ENCODE measurements at places on chromosomes 7 and 10. TPM values are rescaled to one million over a fixed set of nuclear protein-coding genes. Genes with fewer than 3 reads are reported as not detected.

DNA sequence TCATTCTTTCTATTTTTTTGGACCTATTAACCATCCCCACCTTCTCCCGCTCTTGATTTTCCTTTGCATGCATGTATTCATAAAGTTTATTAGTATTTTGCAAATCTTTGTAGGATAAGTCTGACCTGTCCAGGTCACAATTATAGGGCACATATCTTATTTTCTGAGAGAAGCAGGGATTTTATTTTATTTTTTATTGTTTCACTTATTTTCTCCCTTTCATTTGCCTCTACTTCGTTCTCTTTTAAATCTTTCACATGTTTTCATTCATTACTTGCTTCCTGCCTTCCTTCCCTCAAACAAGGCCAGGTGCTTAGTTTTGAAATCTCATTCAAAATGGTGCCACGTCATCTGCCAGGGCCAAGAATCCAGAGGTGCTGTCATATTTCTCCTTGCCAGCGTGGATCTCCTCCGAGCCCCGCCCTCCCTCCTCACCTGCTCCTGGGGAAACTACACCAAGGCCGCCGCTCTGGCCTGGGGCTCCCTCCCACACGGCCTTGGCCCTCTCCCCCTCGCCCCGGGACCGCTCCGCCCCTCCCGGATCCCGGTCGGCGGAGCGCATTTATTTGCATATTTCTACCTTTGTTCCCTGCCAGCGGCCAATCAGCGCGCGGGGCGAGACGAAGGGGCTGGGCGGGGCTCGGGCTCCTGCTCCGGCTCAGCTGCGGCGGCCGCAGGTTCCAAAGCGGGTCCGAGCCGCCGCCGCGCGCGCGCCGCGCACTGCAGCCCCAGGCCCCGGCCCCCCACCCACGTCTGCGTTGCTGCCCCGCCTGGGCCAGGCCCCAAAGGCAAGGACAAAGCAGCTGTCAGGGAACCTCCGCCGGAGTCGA is at the start of gene TSPAN13:
Gene TSPAN13, plus strand, starts transcription at position 654 of the 830 bp plus-strand sequence. CDS start 213 bp downstream, outside the sequence.
- peak; percentile 80 for DNase-seq
- no peaks in the 10 kb centered on the region for H3K36me3 ChIP-seq
- peaks cover 9% of the 10 kb centered on the region for H3K4me1 ChIP-seq
- H3K27ac ChIP-seq, result no peak within 1 kb of the TSS
- H3K4me3 ChIP-seq, result peak within 1 kb of the TSS; percentile 78

- no peak overlapping the region for H3K4me3 ChIP-seq
- no peak overlapping the region for H3K27ac ChIP-seq
- DNase-seq, result no peak
- peaks cover 14% of the 10 kb centered on the region for H3K4me1 ChIP-seq
Measured at GRCh38 chr7:7771452-7771851, 53.0 kb upstream of the RPA3 start.

DNA sequence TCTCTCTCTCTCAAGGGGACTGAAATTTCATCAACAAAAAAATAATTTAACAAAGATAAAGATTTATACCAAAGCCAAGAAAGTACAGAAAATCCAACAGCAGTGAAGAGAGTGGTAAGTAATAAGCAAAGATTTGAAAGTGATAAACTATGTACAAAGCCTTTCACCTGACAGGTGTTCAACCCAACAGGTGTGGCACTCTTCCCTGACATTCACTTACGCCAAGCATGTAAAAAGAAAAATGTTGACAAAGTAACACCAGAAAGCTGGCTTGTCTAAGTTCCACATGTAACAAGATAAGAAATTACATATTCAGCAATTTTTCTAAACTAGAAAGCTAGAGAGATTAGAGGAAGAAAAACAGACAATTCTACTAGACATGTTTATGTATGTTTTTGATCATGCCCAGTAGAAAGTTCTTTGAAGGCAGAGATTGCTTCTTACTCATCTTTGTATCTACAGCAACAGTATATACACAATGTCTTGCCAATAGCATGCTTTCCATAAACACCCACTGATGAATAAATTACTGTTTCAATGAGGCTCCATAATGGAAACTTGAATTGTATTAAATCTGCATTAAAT is 468.5 kb downstream of the PARD3 start:
- no peak overlapping the region for H3K4me3 ChIP-seq
- no peaks in the 10 kb centered on the region for H3K4me1 ChIP-seq
- H3K27ac ChIP-seq, result no peak overlapping the region
- H3K27me3 ChIP-seq, result no peaks in the 10 kb centered on the region
- H3K36me3 ChIP-seq, result no peaks in the 10 kb centered on the region

GRCh38 chr7:37410305-37411229 is 38.1 kb downstream of the ELMO1 start:
- DNase-seq, result no peak
- no peaks in the 10 kb centered on the region for H3K27me3 ChIP-seq
- peak overlapping the region; percentile 81 for H3K27ac ChIP-seq
- H3K4me3 ChIP-seq, result peak overlapping the region; percentile 33
- H3K4me1 ChIP-seq, result peaks cover 67% of the 10 kb centered on the region

GRCh38 chr7:245574-246295 is 44.2 kb upstream of the FOXL3 start:
- H3K27me3 ChIP-seq, result no peaks in the 10 kb centered on the region
- no peaks in the 10 kb centered on the region for H3K36me3 ChIP-seq
- H3K4me3 ChIP-seq, result no peak overlapping the region
- H3K27ac ChIP-seq, result no peak overlapping the region
- no peaks in the 10 kb centered on the region for H3K4me1 ChIP-seq

- H3K4me3 ChIP-seq, result no peak overlapping the region
- H3K27me3 ChIP-seq, result no peaks in the 10 kb centered on the region
- H3K27ac ChIP-seq, result no peak overlapping the region
- peaks cover 20% of the 10 kb centered on the region for H3K4me1 ChIP-seq
- no peak for DNase-seq
Measured at GRCh38 chr7:17126413-17127268, 171.8 kb upstream of the AHR start.

ELMO1 gene
- 68.0 TPM for total RNA-seq
